Fibroblast of skin of scalp (primary cell): ENCODE measurements at places on chromosomes 2 and 18.

DNA sequence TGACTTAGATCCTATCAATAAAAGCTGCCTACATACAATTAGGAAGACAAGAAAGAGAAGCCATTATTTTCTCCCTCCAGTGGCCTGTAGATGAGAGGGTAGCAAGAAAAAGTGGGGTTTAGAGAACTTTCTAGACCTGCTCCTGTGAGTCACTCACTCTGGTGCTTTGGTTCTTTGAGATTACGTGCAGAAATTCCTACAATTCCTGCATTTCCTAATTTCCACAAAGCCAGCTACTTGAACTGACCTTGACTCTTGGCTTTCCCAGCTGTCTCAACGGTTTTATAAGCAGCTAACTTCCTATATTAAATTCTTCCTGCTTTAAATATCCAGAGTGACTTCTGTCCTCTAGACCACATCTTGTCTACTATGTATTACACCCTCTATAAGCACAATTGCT is 899.5 kb upstream of the KLHL29 start:
- no peak for DNase-seq

GRCh38 chr2:152075461-152076050 is 23.3 kb downstream of the CACNB4 start:
- no peak for DNase-seq

GRCh38 chr2:50026236-50026635 is 871.9 kb upstream of the FSHR start:
- DNase-seq, result no peak

DNA sequence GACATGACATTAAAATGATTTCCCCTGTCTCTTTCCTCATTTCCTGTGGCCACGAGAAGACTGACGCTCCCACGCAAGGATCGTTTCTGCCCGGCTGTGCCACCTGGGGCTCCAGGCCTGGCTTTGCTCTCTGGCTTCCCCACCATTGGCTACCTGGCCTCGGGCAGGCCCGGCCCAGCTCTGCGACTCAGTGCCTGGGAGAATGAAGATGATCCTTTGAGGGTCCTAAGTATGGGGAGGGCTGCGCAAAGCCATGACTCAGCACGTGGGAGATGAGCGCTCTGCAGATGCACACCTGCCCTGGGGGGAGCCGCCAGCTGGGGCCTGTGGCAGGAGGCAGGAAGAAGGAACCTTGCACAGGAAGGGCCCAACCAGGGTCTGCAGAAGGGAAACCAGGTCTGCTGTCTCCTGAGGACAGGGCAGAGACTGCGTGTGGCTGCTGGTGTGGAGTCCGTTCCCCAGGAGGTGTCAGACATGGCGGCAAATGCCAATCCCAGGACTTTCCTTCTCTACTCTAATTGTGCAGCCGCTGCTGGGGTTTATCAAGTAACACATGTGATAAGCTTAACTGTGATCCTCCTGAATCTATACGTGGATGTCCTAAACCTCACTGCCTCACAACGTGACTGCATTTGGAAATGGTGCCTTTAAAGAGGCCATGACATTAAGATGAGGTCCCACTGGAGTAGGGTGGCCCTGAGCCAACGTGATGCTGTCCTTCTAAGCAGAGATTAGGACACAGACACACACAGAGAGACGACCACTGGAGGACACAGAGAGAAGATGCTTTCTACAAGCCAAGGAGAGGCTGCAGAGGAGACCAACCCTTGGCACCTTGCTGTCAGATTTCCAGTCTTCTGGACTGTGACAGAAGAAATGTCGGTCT is 32.9 kb downstream of the MBP start:
- no peak for DNase-seq

GRCh38 chr18:12630136-12630535 is 27.8 kb downstream of the SPIRE1 start:
- peak; percentile 55 for DNase-seq
